Activated naive CD4-positive, alpha-beta T cell (primary cell): ENCODE measurements at places on chromosomes 7 and 10.

GRCh38 chr10:128777342-128777741 lies 651.1 kb upstream of the MKI67 start:
- DNase-seq, result no peak

DNA sequence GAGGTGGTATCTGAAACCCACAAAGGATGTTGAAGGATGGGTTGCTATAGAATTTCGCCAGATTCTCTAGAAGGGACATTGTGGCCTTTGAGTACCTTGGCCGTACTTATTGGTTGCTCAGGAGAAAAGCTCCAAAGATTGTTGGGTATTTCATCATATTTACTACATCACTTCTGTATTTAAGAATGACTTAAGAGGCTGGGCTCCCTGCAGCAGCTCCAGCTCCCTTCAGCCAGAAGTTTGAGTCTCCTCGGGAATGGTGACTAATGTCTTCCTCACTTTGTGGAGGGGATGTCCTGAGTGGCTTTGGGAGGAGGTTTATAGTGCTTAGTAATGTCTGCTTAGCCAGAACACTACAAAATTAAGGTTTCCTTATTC lies 18.1 kb downstream of the MINDY4 start:
- no peak for DNase-seq

GRCh38 chr7:2651336-2651735 lies 19.6 kb downstream of the TTYH3 start:
- no peak for DNase-seq

DNA sequence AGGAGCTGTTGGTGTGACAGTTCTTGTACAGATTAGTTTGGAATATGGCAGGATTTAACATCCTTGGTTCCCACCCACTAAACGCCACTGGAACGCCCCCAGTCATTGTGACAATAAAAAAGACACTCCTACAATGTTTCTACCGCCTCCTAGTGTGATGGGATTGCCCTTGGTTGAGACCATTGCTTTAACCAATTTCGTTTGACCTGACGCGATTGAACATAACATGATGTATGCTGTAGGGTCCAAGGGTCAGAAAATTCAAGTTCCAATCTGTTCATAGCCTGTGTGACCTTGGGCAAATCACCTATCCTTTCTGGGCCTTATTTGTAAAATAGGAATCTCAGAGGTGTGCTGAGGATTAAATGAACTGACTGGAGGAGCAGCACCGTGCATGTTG lies 12.5 kb downstream of the MXI1 start:
- no peak for DNase-seq

DNA sequence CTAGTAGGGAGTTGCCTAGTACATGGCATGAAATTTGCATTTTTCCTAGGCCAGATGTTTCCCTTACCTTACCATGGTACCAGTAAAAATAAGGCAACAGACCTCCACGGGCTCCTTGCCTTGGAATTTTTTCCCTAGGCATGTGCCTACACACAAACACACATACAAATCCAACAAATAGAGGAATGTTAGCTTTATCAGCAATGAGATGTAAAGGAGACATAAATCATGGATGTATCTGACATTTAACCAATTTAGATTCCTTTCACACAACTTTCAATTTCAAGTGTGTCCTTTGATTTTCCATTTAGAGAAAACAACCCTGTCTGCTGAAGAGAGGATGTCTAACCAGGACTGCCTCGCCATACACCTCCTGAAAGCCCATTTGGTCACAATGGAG lies 209.7 kb upstream of the SP4 start:
- DNase-seq, result no peak

GRCh38 chr7:68684246-68684839 lies 913.9 kb upstream of the AUTS2 start:
- DNase-seq, result no peak

- no peak for DNase-seq
These were observed 87.9 kb downstream of the RNF216 start for GRCh38 chr7:5693529-5693928.

- DNase-seq, result no peak
These were observed 77.9 kb downstream of the ARHGAP21 start for GRCh38 chr10:24645784-24646183.
